ENCODE measurements at places on chromosomes 11 and 22.

DNA sequence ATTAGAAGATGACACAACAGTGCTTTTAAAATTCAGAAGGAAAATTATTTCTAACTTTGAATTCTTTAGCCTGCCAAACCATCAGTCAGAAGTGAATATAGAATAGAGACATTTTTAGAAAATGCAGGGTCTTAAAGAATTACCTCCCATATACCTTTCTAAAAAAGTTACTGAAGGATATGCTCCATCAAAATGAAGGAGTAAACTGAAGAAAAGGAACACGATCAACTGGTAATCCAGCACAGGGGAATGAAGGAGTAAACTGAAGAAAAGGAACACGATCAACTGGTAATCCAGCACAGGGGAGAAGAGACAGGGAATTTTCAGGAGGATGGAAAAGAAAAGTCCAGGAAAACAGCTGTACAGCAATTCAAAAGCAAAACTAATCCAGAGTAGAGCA is 75.4 kb upstream of the LDLRAD3 start:
- DNase-seq: no peak

GRCh38 chr11:132112846-132113245 is 742.4 kb downstream of the NTM start:
- DNase-seq: no peak

- DNase-seq: no peak
Measured at GRCh38 chr11:61037441-61038093, 64.7 kb upstream of the CD5 start.

DNA sequence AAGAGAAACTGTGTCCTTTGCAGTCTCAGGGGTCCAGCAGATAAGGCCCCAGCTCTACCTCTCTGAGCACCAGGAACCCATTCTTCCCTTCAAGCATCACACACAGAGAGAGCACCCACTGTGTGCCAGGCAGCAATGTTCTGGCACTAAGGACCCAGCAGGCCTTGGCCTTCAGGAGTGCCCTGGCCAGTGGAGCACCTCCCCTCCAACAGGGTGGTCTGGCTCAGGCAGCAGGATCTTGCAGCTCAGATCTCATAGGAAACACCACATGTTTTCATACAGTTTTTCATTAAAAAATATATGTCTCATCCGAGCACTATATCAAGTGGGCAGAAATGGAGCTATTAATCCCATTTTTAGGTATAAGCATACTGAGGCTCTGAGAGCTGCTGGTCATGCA is 410.6 kb downstream of the SOX6 start:
- DNase-seq: no peak

Data from brain pericyte (primary cell).